ENCODE measurements at places on chromosomes 11 and 22.
A peak's percentile ranks its signal among the peaks of the same experiment; 100 is the strongest.

- DNase-seq, result no peak
Observed at GRCh38 chr11:19435306-19435989, 194.7 kb upstream of the E2F8 start.

GRCh38 chr22:43850529-43850928 lies 11.8 kb downstream of the SULT4A1 start:
- no peak for DNase-seq

- DNase-seq, result no peak
Observed at GRCh38 chr11:61696602-61697001, 16.4 kb downstream of the DAGLA start.

GRCh38 chr22:50104141-50104544 lies 14.3 kb downstream of the MOV10L1 start:
- no peak for DNase-seq

DNA sequence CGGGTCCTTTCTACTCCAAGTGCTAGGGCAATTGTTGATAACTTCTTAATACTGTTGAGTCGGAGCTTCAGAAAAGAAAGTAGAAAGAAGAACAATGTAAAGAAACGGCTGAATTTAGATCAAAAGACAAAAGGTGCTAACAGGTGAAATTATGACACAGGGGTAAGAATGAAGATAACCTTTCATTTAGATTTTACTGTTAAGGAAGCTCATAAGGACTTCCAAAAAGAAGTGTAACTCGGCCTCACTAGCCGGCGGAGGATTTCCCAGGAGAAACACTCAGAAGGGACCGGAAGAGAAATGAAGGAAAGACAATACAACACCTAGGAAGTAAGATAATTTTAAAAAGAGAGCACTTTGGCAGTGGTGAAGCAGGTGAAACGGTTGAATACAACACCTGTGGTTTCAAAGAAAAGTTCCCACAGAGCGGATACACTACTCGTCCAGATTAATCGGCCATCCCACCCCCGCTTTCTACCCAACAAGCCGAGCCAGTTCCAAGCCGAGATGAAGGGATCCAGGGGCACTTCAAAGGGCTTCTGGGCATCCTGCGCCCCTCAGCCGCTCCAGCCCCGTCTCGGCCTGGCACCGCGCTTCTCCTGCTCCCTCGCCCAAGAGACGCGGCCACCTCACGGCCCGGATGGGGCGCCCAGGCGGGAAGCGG lies 737 bp downstream of the PPP2R1B start:
- DNase-seq, result peak; percentile 33

DNA sequence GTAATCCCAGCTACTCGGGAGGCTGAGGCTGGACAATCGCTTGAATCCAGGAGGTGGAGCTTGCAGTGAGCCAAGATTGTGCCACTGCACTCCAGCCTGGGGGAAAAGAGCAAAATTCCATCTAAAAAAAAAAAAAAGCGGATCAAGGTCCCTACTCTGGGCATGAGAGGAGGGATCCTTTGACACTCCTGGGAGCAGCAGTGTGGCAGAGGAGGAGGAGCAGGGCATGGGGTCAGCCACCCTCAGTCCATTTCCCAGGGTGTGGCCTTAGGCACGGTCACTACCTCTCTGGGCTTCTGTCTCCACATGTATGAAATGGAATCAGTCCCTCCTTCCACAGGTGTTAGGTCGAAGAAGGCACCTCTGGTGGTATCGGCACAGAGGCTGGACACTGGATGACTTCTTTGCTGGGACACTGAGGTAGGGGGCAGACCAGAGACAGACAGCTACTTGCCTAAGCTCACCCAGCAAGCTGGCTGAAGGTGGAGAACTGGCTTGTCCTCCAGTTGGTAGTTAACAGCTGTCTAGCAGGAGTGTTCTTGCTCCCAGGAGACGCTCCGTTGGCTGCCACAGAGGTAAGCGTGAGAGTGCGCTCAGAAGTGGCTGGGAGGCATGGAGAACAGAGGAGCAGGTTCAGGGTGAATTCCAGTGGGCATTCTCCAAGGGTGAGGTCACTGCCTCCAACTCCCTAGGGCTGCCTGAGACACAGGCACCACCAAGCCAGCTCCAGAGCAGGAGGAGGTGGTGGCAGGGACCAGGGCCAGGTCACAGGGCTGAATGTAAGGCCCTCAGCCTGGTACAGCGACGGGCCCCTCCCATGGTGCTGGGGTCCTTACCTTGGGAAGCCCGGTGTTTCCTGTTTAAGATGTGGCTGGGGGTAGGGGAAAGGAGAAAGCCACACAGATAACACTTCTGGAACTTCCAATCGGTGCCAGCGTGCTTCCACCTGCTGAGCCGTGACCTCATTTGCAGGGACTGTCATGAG lies 19.5 kb downstream of the TXN2 start:
- DNase-seq, result no peak

DNA sequence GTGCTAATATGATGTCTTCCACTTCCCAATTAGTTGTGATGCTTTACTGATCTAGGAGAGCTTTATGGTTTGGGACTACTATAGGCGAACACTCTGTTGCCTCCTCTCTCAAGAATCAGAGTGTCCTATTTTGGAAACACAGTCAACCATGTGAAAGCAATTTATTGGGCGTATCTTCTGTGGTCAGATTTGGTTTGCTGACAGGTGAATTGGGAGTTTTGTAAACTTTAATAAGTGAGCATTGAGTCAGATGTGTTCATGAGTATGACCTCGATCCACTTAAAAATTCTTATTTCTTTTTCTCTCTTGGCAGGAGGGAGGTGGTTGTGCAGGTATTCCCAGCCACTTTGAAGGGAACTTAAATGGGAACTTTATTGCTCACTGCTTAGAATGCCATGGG lies 4.4 kb downstream of the CAT start:
- DNase-seq, result peak; percentile 40

GRCh38 chr11:47233989-47234668 lies 14.5 kb downstream of the ACP2 start:
- no peak for DNase-seq

- no peak for DNase-seq
Observed at GRCh38 chr11:96614846-96615245, 225.0 kb downstream of the JRKL start.

- no peak for DNase-seq
Observed at GRCh38 chr11:60964801-60965200, 6.7 kb upstream of the CD6 start.

- DNase-seq, result no peak
Observed at GRCh38 chr11:73275381-73275750, 3.2 kb downstream of the P2RY6 start.

- DNase-seq, result no peak
Observed at GRCh38 chr11:11069841-11070835, 212.3 kb upstream of the ZBED5 start.

- DNase-seq, result no peak
Observed at GRCh38 chr22:25350551-25350971, 131.1 kb downstream of the CRYBB2 start.

GRCh38 chr11:22521226-22521625 lies 104.4 kb downstream of the FANCF start:
- no peak for DNase-seq

- no peak for DNase-seq
Observed at GRCh38 chr11:125978778-125979407, 33.0 kb downstream of the VSIG10L2 start.

- no peak for DNase-seq
Observed at GRCh38 chr22:40541300-40541699, 95.2 kb downstream of the MRTFA start.

- DNase-seq, result no peak
Observed at GRCh38 chr11:86919557-86920210, 35.5 kb downstream of the FZD4 start.

DNA sequence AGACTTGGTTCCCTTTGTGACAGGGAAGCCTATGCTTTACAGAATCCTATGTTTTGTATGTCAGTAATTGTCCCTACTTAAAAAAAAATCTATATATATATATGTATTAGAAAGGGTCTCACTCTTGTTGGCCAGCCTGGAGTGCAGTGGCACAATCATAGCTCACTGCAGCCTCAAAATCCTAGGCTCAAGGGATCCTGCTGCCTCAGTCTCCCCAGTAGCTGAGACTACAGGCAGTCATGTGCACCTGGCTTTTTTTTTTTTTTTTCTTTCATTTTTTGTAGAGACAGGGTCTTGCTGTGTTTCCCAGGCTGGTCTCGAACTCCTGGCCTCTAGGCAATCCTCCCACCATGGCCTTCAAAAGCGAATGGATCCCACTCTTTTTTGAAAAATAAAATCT lies 2.1 kb upstream of the NEAT1 start:
- DNase-seq, result no peak

- no peak for DNase-seq
Observed at GRCh38 chr22:39984006-39984405, 10.7 kb upstream of the FAM83F start.

- DNase-seq, result peak; percentile 83
Observed at GRCh38 chr22:21567456-21568346, at the start of gene UBE2L3. Gene UBE2L3 (plus strand): TSS chr22:21567714. CDS start chr22:21567745, 31 bp downstream.

GRCh38 chr11:73965076-73965763 lies 14.4 kb downstream of the DNAJB13 start:
- DNase-seq, result no peak

GRCh38 chr11:89163686-89164085 lies 14.0 kb upstream of the TYR start:
- no peak for DNase-seq

GRCh38 chr11:129937592-129938238 lies 42.3 kb upstream of the NFRKB start:
- DNase-seq, result no peak

All from hematopoietic multipotent progenitor cell treated with erythropoietin and hydrocortisone succinate and interleukin-3 and kit ligand, for 17 days (in vitro differentiated cells).